ENCODE measurements at places on chromosomes 5 and 9. TPM values are rescaled to one million over a fixed set of nuclear protein-coding genes. Genes with fewer than 3 reads are reported as not detected.

GMCL2 gene
- total RNA-seq: not detected

AIF1L gene
- total RNA-seq: 31.1 TPM

TMEM171 gene
- not detected for total RNA-seq

SV2C gene
- 0.06 TPM for total RNA-seq

TUBB4B gene
- total RNA-seq: 324 TPM

PCDHB13 gene
- 5.3 TPM for total RNA-seq

TMEM161B gene
- total RNA-seq: 10.1 TPM

- no peak for DNase-seq
Observed at GRCh38 chr5:78056901-78057514, 237.5 kb downstream of the AP3B1 start.

- no peak for DNase-seq
Observed at GRCh38 chr9:125477089-125477544, 215.5 kb downstream of the GAPVD1 start.

DNA sequence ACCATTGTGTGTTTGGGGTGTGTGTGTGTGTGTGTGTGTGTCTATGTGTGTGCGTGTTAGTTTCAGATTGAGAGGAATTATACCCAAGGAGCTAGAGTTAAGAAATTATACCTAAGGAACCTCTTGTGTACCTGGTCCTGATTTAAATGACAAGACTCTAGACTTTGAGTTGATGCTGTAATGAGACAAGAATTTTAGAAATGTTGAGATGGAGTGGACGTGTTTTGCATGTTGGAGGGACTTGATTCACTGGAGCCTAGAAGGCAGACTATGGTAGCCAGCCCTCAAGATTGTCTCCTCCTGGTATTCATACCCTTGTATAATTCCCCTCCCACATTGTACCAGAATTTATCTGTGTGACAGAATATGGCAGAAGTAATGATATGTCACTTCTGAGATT lies 52.4 kb upstream of the HSPB3 start:
- DNase-seq: no peak

DNA sequence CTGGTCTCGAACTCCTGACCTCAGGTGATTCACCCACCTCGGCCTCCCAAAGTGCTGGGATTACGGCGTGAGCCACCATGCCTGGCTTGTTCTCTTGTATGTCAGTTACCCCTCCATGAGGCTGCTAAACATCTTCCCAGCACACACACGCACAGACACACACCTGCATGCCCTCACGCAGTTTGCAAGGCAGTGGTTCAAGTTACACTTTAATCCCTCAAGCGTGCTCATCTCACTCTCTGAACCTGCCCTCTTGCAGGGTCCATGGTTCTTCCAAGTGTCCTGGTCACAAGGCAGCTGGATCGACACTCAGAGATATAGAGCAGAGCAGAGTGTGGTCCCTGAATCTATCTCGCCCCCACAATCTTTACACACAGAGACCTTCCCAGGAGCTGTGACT lies 34.1 kb upstream of the RUFY1 start:
- no peak for DNase-seq

DNA sequence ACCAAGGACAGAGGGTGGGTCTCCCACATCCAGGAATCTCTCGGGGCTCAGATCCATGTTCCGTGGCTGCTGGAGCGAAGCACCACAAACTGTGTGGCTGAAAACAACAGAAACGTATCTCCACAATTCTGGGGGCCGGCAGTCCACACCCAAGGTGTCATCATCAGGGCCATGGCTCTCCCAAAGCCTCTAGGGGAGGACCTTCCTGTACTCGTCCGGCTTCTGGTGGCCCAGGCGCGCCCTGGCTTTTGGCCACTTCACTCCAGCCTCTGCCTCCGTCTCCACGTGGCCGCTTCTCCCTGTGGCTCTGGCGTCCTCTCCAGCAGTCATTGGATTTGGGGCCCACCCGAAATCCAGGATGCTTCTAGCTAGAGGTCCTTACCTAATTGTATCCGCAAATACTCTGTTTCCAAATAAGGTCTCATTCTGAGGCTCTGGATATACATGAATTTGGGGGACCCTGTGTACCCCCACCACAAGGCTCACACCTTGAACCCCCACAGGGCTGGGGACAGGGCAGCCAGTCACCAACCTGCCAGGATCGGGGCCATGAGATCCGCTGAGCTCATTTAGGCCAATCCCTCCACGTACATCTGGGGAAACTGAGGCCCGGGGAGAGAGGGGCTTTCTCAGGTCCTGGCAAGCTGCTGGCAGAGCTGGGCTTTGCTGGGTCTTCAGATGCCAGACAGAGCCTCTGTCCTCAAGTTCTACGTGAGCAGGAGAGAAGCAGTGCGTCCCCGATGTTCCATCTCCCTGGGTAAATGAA lies 158.2 kb downstream of the OLFM1 start:
- no peak for DNase-seq

Data from left cardiac atrium (tissue), 4 donors.